ENCODE measurements at places on chromosomes 11 and 22.

DNA sequence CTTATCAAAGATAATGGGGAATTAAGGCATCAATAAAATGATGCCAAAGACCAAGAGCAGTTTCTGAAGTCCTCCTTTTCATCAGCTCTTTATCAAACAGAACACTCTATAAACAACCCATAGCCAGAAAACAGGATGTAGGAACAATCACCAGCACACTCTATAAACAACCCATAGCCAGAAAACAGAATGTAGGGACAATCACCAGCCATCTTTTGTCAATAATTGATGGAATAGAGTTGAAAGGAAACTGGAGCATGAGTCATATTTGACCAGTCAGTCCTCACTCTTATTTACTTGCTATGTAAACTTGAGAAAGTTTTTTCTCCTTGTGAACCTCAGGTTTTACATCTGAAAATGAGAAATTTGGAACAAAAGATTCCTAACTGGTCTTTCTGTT is 10.0 kb downstream of the MS4A2 start:
- H3K36me3 ChIP-seq = no peaks in the 10 kb centered on the region
- H3K27ac ChIP-seq = no peak overlapping the region
- no peak for DNase-seq
- no peaks in the 10 kb centered on the region for H3K27me3 ChIP-seq
- H3K4me1 ChIP-seq = no peaks in the 10 kb centered on the region
- H3K4me3 ChIP-seq = no peak overlapping the region

GRCh38 chr11:11336664-11337063 is 16.4 kb downstream of the CSNK2A3 start:
- no peaks in the 10 kb centered on the region for H3K4me1 ChIP-seq
- no peak for DNase-seq
- H3K4me3 ChIP-seq = no peak overlapping the region
- no peaks in the 10 kb centered on the region for H3K27me3 ChIP-seq
- H3K27ac ChIP-seq = no peak overlapping the region

DNA sequence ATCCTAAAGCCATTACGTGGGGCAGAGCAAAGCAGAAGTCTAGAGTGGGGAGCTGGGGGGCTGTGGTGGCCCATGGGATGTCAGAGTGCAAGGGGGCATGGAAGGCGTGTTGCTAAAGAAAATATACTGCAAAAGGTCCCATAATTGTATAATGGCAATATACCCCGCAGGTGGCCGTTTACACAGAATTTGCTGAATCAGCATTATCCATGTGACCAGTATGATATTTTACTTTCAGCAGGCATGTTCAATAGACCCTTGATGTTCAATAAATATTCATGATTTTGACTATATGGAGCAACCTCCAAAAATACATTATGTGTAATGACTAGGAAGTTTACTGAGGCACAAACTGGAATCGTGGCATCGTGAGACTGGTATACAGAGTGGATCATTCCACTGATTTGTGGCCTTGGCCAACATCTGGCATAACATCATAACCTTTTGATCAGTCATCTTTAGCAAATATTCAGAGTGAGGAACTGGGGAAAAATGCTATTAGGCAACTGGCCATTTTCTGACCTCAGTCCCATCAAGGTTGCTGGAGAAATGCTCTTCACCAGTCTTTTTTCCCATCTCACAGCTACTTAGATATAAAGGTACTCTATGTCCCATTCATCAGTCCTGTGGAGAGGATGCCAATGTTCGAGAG is 29.3 kb upstream of the PPP2R1B start:
- H3K36me3 ChIP-seq = no peaks in the 10 kb centered on the region
- no peaks in the 10 kb centered on the region for H3K4me1 ChIP-seq
- no peak for DNase-seq
- no peak overlapping the region for H3K4me3 ChIP-seq
- no peak overlapping the region for H3K27ac ChIP-seq

GRCh38 chr22:30266445-30267381 is at the start of gene OSM:
Gene OSM (minus strand): TSS chr22:30266851. CDS start chr22:30266799, 52 bp downstream.
- no peaks in the 10 kb centered on the region for H3K36me3 ChIP-seq
- H3K4me1 ChIP-seq = no peaks in the 10 kb centered on the region
- DNase-seq = no peak
- no peak within 1 kb of the TSS for H3K4me3 ChIP-seq

DNA sequence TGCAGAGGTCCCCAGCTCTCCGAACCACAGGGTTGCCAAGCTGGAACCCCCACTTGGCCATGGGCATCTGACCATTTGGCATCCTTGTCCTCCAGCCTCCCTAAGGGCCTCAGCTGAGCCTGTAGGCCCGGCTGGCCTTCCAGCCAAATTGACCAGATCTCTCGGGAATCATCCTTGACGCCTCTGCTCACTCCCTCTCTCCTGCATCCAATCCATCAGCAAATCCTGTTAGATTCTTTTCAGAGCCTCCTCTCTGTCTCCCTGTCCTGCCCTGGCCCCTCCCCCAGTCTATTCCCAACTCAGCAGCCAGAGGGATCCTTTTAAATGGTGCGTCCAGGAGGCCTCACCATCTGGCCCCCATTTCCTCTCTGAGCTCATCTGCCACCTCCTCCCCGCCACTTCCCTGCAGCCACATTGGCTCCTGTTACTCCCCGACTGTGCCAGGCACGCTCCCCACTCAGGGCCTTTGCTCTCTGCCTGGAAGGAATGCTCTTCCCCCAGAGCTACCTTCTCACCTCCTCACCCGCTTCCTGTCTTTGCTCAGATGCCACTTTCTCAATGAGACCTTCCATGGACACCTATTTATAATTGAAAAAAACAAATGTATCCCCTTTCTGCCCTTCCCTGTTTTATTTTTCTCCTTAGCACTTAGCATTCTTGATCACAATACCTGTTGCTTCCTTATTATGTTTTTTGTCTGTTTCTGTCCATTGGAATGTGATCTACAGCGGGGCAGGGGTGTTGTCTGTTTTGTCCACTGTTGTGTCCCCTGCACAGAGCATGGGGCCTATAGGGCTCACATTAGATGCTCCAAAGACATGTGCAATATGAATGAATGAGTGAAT is 78.1 kb downstream of the NFAM1 start:
- no peak overlapping the region for H3K27ac ChIP-seq
- H3K4me3 ChIP-seq = no peak overlapping the region
- DNase-seq = no peak
- no peaks in the 10 kb centered on the region for H3K36me3 ChIP-seq
